ENCODE measurements at places on chromosomes 5 and 9.

DNA sequence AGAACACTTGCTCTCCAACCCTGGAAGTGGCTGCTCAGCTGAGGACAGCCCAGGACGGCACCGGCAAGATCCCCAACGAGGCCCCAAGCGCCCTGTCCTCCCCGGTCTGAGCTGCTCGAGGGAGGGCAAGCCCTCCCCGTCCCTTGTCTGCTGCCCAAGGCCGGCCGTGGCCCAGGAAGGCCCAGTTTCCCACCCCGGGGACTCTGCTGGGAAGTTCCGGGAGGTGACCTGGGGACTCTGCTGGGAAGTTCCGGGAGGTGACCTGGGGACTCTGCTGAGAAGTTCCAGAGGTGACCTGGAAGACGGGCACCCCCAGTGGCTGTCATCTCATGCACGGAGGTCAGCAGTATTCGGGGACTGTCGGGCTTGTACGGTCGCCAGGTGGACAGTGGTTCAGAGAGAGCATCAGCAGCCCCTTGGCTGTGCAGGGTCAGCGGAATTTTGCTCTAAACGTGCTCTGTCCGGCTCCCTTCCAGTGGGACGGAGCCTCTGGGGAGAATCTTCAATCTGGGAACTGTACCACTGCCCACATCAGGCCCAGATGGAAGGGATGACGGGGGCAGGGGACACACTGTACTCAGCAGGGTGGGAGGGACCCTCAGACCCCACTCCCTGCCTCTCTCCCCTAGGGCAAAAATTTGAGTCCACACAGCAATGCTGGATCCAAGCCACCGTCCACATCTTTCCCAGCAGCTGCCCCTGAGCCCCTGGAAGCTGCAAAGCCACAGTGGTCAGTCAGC lies 7.2 kb downstream of the NACC2 start:
- DNase-seq = no peak

GRCh38 chr9:99873943-99874584 lies 32.4 kb upstream of the STX17 start:
- DNase-seq = peak; percentile 8

DNA sequence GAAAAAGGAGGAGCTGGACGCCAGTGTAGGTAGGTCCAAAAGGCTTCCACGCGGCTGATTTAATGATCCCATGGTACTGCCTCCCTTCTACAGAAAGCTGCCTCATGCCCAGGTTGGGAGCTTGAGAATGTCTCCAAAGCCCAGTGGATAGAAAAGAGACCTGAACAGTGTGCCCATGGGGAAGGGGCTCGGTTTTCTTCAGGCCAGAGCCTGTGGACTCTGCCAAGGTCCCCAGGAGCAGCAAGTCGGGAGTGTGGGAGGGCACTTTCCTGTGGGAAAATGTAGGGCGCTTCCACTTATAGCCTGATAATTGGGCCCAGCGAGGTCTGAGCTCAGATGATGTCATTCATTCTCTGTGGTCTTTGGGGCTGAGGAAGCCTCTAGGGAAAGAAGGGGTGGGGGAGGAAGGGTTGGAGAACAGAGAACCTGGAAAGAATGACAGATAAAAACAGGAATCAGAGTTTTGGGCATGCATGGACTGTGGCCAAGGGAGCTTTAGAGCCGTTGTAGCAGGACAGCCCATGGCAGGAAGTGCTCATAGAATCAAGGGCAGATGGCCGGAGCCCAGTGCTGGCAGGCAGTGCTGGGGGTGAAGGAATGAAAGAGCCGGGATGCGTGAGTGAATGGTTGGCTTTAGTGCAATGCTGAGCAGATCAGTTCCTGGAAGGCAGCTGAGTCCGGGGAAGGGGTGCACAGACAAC lies 42.5 kb upstream of the SH3PXD2B start:
- peak; percentile 15 for DNase-seq

DNA sequence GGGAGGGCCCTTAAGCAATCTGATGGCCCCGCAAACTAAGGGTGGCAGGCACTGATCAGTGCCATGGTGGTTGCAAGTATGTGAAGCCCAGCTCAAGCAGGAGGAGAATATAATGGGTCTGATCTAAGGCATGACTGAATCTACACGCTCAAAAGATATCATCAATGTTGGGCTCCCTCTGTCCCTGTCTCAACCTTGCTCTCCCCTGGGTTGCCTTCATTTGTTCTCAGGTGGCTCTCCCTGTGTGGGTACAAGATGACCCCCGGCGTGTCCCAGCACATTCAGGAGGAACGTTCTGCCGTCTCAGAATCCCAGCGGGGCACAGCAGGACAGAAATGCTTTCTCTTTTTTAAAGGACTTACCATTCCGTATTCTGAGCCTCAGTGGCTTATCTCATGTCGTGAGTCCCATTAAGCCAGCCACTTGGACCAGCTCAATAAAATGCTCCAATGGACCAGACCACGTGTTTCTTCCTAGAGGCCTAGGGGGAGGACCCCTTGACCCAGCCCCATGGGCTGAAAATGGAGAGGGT lies 12.0 kb upstream of the RNF130 start:
- DNase-seq = no peak

DNA sequence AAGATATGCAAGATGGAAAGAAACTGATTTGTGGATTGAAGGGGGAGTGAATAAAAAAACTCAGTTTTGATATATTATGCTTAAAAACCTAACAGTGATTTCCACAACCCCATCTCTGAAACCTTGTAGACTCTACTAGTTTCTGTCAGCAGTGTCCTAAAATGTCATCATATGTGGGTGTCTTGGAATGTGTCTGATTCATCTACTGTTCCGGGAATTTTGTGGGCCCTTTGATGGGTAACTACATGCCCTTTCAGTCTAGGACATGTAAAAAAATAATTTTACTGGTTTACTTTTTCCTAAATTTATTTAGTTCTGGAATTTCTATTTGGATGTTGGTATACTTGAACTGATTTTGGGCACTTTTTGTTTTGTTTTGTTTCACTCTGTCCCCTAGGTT lies 118.9 kb upstream of the NMUR2 start:
- no peak for DNase-seq

DNA sequence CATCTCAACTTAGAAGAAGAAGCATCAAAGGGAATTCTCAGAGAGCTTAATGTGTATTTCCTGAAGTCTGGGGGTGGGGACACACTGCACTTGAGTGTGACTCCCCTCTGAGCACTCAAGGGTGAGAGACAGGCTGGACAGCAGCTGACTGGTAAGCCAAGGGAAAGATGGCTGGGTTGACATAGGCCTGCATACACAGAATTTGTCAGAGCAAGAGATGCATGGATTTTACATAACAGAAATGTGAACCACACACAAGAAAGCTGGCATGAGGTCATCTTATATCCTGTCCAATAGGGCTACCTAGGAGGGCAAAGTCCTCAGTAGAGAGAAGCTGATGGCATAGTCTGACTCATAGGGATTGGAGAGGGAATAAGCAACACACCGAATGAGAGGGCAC lies 114.3 kb upstream of the EPB41L4A start:
- no peak for DNase-seq

- DNase-seq = no peak
Measured at GRCh38 chr5:72623323-72623722, 116.1 kb upstream of the ZNF366 start.

GRCh38 chr9:103811462-103811861 lies 282.6 kb upstream of the SMC2 start:
- no peak for DNase-seq

DNA sequence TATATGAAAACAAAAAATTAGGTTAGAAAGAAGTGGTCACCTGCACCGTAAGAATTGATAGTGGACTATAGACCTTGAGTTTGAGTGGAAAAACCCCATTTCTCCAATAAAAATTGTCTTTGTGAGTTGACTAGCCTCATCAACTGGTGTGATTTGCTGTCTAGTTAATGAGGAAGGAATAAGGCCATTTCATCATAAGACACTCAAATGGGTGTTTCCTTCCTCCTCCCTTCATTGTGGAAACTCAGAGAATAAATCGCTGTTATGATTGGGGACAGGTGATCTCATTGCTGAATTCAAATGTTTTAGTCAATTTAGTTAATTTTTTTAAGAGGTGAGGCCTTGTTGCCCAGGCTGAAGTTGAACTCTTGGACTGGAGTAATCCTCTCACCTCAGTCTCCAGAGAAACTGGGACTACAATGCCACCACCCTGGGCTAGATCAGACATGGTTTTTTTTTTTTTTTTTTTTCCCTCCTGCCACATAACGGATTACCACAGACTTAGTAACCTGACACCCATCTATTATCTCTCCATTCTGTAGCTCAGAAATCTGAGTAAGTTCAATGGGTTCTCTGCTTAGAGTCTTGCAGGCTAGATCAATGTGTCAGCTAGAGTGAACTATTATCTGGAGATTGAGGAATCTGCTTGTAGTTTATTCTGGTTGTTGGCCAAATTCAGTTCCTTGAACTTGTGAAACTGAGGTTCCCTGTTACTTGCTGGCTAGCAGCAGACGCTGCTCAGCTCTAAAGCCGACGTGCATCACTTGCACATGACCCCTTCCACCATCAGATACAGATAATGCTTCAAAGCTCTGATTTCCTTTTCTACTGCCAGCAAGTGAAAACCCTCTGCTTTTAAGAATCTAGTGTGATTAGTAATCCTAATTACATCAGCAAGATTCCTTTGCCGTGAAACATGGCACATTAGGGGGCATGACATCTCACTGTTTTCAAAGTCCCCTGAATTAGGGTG lies 663.8 kb upstream of the CDH9 start:
- DNase-seq = peak; percentile 92

GRCh38 chr5:169139480-169140050 lies 161.4 kb downstream of the SLIT3 start:
- DNase-seq = no peak

GRCh38 chr5:69414885-69415583 lies at the start of gene MARVELD2:
Gene MARVELD2 (plus strand): TSS chr5:69415116. CDS start chr5:69419386, 4,270 bp downstream.
- peak; percentile 36 for DNase-seq

- peak; percentile 53 for DNase-seq
Measured at GRCh38 chr5:98570661-98571191, 202.7 kb upstream of the RGMB start.

GRCh38 chr5:74326571-74327338 lies 313.8 kb downstream of the ENC1 start:
- DNase-seq = peak; percentile 98

GRCh38 chr5:171849585-171850323 lies 64.1 kb downstream of the SMIM23 start:
- DNase-seq = no peak

- no peak for DNase-seq
Measured at GRCh38 chr9:110255034-110255462, 1.3 kb downstream of the TXN start.

DNA sequence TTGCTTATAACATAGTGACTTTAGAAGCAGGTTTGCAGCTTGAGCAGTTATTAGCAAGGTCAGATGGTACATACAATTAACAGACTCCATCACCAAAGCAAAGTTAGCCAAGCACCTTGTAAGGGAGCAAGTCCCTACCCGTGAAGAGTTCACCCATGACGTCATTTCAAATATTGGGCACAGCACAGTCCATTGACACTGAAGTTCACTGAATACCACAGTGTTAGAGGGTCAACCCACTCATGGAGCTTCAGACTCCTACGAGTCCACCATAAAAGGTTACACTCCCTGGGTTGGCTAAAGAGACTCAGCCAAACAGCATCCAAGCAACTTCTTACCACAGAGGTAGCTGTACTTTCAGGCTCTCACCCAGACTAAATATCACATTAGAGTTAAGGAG lies 77.5 kb downstream of the GALNT10 start:
- DNase-seq = no peak

GRCh38 chr9:117705386-117705785 lies 1.2 kb downstream of the TLR4 start:
- DNase-seq = no peak

DNA sequence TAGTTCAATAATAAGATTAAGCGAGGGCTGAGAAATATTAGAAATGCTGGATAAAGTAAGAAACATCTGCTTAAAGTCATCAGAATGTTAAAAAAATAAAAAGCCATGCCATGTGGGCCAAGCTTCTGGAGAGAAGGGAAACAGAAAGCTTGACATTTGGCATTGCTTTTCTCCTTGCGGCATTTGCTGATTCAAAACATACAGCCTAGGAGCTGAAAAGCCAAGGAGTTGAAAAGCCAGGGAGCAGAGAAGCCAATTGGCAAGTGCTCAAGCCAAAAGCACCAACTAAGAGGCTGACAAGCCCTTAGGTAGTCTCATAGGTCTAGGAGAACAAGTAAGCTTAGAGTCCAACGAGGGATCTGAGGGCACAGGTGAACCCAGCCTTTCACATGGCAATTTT lies 754.3 kb downstream of the TLE4 start:
- no peak for DNase-seq

GRCh38 chr5:121628783-121629182 lies 222.9 kb upstream of the FTMT start:
- DNase-seq = no peak

GRCh38 chr5:148455185-148455584 lies 71.4 kb downstream of the FBXO38 start:
- no peak for DNase-seq

GRCh38 chr5:170479484-170479883 lies 24.3 kb upstream of the KCNIP1 start:
- DNase-seq = peak; percentile 42

DNA sequence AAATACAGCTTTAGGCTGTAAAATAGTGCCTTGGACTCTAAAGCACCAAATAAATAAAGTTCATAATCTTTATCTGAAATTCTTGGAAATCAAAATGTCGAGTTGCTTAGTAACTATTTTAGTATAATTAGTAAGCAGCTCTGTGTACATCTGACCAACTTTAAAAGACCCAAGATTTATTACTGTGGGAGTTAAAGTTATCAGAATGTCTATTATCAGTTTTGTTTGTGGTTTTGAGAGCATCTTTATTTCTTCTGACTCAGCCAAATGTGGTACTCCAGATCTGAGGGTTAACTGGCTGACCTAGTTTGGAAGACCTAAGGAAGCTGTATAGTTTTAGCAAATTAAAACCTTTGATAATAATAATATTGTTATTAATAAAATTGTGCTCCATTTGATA lies 81.2 kb downstream of the PRLR start:
- DNase-seq = no peak

- DNase-seq = no peak
Measured at GRCh38 chr5:156531199-156531598, 204.2 kb downstream of the SGCD start.

- peak; percentile 26 for DNase-seq
Measured at GRCh38 chr5:43729846-43730478, 127.0 kb downstream of the NNT start.

DNA sequence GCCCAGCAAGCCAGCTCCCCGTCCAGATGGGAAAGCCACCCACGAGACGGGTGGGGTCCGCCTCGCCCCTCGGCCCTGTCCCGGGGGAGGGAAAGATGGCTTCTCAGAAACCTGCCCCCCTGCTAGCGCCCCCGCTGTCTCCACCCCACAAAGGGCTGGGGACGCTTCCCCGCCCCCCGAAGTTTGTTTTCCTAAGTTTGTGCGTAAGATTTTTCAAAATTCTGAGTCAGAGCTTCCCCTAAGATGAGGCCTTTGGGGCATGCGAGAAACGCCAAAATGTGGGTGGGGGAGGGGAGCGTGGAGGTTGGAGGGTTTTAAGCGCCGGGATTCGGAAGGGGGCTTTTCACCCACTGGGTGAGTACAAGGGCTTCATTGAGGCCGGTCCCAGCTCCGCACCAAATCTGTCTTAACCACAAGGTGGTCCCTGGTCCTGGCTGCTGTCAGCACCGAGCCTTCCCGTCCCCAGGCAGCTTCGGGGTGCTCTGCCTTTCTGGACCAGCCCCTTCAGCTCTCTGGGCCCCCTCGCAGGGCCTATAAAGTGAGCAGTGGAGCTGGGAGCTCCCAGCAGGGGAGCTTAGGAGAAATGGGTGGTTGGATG lies 32.3 kb downstream of the PRRX2 start:
- peak; percentile 67 for DNase-seq
